ENCODE measurements at places on chromosomes 12 and 14.

DNA sequence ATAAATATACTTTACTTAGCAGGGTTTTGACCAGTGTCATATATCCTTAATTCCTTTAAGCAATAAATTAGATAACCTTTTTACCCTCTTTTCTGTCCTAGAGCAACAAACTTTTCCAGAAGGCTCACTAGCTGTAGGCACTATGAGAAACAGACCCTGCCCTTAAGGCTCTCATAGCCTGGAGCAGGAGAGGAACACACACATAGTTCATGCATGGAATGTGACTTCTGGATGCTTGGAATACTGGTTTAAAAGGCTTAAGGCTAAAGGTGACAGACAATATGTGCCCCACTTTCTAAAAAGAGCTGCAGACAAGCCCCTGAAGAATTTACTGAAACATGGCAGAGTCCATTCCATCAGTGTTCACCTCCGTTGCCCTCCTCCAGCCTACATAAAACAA, 237.2 kb downstream of the TTC8 start:
- DNase-seq: no peak

- DNase-seq: peak; percentile 46
Observed at GRCh38 chr14:103540821-103541708, 12.1 kb downstream of the TRMT61A start.

GRCh38 chr14:99971941-99972747, 93.1 kb upstream of the EVL start:
- peak; percentile 36 for DNase-seq

GRCh38 chr14:92413379-92413778, 90.4 kb downstream of the SLC24A4 start:
- DNase-seq: no peak

- no peak for DNase-seq
Observed at GRCh38 chr12:28708918-28709371, 440.1 kb upstream of the FAR2 start.

- no peak for DNase-seq
Observed at GRCh38 chr14:89317051-89317691, 99.9 kb downstream of the FOXN3 start.

DNA sequence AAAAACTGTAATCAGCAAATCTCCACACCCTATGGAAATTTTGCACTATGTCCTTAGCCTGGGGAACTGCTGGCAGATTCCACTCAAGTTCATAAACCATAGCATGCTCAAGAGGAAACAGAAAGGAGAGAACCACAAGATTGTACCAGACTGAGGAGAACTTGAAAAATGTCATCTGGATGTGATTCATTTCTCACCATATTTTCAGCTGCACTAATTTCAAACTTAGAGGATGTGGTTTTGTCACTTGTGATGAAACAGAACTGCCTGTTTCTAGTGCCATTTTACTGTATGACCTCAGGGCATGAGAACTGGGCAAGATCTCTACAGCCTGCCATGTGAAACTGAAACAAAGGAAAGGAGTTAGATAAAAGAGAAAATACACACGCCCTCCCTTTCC, 1493.1 kb upstream of the FLRT2 start:
- DNase-seq: no peak

- no peak for DNase-seq
Observed at GRCh38 chr14:68281497-68281896, 461.9 kb downstream of the RAD51B start.

- DNase-seq: no peak
Observed at GRCh38 chr12:123540899-123541662, 7.6 kb upstream of the RILPL1 start.

- no peak for DNase-seq
Observed at GRCh38 chr14:73599499-73599898, 7.8 kb downstream of the ACOT4 start.

DNA sequence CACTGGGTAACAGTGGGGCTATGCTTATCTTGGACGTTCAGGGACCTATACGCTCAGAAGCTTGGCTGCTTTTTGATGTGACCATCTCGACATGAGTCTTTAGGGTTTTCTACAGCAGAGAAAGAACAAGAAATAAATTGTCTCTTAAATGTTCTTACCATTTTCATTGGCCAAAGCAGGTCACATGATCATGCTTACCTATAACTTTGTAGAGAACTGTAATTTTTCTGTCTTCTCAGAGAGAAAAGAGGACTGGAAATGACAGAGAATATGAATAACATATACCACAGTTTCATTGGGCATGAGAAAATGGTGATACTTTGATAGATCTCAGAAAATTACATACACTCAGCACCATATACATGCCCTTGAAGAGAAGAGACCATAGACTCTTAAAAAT, 390.9 kb downstream of the NRXN3 start:
- DNase-seq: no peak

DNA sequence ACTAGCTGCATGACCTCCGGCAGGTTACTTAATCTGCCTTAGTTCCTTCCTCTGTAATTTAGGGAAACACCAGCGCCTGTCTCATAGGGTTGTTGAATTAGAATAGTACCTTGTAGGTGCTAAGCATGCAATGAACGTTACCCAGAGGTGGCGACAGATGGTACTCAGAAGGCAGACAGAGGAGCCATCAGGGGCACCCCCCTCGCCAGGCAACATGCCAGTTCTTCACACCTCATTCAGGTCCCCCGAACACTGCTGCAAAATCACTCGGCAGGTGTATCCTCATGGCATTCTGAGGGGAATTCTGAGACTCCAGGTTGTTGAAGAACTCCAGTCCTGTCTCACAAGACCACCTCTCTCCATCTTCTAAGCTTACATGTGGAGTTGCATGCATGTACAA, 10.1 kb downstream of the ISM2 start:
- no peak for DNase-seq

DNA sequence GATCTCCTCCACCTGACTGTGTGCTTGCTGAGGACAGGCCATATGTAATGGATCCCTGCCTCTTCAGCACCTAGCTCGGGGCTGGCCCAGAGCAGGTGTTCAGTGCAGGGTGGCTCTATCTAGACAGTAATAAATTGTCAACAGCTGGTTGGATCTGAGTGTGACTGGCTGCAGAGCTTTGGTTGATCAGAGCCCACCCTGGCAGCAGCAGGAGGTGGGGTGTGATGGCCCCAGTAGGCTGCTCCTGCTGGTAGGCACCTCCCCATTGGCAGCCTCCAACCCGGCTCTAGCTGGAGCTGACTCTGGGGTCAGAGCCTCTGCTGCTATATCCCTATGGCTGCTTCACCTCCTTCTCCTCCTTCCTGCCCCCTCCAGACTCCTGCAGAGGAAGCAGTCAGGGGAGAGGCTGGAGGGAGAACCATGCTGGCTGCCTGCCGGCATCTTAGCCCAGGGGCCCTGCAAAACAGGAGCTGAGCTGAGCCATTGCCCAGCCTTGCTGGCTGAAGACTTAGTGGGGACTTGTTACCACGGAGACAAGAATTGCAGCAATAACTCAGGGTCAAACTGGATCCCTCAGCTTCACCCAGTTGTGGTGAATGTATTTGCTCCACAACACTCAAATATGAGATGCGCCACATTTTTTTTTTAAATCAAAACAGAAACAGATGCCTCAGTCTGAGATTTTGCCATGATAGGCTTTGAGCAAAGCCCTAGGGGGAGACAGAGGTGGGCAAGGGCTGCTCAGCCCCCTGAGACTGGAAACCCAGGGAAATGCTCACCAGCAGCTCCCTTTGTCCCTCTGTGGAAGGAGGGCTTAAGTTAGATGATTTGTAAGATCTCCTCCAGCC, 22.2 kb downstream of the TMEM63C start:
- DNase-seq: no peak

DNA sequence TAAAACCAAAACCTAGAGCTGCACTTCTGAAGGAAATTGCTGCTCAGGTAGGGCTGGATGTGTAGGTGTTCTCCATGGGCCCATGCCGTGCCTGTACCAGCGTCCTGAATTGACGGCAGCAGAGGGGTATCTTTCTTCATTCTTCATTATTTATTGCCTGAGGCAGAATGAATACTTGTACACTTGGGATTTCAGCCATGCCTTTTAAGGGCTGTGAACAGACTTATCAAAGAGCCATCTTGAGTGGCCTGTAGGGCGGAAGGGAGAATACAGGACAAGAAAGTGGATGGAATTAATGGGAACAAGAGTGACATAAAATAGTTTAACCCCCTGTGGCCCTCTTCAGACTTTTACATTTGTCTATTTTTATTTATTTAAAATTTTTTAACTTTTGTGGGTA, 61.4 kb downstream of the RASSF3 start:
- DNase-seq: no peak

DNA sequence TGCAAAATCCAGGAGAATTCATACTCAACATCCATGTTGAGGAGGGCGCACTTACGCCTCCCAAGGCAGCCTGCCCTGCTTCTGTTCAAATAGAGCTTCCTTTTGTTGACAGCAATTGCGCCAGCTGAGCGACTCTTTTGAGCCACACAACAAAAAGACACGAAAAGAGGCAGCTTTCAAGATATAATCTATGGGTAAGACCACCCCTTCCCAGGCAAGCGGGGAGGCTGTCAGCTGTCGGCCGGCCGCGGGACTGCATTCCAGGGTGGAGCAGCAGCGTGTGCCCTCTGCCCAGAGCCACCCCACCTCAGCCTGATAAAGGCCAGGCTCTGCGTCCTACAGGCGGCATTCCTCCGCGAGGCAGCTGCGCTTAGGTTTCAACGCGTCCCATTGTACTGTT, 15.8 kb upstream of the STAB2 start:
- no peak for DNase-seq

DNA sequence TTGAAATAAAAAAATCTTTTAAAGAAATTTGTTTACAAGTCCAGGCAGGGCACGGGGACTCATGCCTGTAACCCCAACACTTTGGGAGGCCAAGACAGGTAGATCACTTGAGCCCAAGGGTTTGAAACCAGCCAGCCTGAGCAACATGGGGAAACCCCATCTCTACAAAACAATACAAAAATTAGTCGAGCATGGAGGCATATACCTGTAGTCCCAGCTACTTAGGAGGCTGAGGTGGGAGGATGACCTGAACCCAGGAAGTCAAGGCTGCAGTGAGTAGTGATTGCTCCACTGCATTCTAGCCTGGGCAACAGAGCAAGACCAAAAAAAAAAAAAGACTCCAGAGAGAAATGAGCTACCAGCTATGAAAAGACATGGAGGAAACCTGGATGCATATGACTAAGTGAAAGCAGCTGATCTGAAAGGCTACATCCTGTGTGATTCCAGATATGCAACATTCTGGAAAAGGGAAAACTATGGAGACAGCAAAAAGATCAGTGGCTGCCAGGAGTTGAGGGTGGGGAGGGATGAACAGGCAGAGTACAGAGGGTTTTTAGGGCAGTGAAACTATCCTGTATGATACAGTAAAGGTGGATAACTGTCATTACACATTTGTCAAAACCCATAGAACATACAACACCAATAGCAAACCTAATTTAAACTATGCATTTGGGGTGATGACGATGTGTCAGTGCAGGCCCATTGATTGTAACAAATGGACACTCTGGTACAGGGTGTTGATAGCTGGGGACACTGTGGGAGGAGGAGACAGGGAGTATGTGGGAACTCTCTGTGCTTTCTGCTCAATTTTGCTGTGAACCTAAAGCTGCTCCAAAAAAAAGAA, 59.9 kb downstream of the PRKAB1 start:
- DNase-seq: no peak

DNA sequence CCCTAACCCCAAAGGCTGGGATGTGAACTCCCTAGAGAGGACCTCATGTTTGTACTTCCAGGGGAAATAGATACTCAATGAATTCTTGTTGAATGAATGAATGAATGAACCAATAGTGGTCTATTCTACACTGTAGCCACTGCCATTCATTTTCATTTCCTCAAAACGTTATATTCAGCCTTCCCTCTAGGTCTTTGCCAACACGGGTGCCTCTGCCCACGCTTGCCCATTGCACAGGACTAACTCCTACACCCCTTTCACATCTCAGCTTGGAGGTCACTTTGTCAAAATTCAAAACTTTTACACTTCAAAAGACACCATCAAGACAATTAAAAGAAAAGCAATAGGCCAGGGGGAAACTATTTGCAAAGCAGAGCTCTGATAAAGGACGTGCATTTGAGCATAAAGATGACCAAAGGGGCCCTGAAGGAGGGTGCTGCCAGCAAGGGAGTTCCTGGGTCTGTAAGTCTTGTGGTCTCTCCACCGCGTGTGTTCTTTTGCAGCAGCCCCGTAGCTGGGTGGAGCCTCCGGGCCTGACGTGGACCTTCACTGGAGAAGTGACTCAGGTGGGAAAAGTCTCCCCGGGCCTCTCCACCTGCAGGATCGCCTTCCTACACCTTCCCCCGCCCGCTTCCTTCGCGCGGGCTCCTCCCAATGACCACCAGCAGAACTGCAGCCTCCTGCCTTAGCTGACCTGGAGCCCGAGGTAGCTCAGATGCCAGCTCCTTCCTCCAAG, 31.5 kb downstream of the TMEM63C start:
- peak; percentile 80 for DNase-seq

GRCh38 chr14:55141825-55142224, 12.8 kb downstream of the LGALS3 start:
- no peak for DNase-seq

DNA sequence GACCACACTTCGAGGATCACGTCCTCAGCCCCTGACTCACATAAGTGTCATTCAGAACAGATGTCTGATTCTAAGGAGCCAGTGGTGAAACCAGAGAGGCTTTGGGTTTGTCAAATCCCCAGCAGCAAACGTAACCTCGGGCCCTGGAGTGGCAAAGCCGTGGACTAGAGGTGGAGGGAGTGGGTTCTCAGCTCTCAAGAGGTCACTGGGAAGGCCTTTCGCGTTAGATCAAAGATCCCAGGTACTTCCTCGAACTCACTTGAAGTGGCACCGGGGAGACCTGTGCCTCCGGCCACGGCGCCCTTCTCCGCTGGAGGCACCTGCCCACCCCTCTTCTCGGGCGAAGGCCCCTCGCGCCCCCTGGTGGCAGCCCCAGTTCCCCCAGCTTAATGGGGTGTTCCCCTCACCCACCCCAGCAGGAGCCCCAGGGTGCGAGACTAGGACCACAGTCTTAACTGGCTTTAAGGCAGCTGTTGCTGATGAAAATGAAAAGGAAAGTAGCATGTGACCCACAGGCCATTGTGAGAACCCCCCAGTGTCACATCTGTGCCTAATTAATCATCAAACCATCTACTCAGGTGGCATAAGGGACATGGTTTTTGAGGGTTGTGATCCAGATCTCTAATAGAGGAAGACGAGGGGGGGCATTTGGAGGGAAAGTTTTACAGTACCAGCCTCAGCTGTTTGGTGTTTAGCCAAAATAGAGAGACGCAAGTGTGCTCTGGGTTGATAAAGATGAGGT, 672 bp upstream of the ESR2 start:
- peak; percentile 54 for DNase-seq

DNA sequence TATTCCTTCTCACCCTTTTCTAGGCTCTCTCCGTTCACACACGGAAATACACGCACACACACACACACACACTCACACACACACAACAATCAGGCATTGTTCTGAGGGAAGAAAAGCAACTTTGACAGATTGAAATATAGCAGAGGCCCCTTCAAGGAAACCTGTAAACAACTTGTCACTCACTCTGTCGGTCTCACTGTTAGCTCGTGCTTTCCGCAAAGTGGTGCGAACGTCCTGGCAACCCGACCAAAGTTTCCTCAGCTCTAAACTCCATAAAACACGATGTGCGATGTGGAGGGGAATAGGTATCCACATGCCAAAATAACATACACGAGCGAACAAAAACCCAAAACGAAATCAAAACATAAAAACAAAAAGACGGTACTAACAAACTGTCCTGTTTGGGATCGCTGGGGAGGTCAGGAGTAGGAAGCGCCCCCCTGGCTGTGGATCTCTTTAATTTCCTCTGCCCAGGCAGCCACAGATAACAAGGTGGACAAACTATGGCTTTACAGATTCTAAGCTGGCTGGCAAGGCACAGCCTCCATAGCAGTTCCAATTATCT, 822 bp upstream of the SOX5 start:
- no peak for DNase-seq
